Neural crest cell (in vitro differentiated cells): ENCODE measurements at places on chromosomes 3 and 15. TPM values are rescaled to one million over a fixed set of nuclear protein-coding genes. Genes with fewer than 3 reads are reported as not detected.

CHRNA3 gene
- 3.8 and 5.1 TPM in 2 replicates for total RNA-seq

CSPG5 gene
- 21.9 and 23.3 TPM in 2 replicates for total RNA-seq

ADCY5 gene
- total RNA-seq, result 2.2 and 2.8 TPM in 2 replicates

DNA sequence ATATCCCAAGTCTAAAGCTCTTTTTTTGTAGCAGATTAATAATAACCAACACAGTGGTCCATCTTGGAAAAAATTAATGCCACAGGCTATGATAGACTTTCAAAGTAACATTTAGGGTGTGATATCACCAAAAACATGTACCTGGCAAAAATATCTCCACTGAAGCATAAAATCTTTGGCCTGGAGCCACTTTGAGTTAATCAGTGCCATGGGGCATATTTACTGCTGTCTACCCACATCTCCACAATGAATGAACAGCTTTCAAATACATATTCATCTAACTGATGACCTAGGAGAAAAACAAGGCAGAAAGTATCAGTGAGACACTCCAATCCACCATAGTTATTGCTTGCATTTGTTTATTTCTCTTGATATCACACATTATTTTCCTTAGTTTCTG lies 296.0 kb upstream of the MDFIC2 start:
- no peak for DNase-seq

GRCh38 chr15:72859757-72860145 lies 76.2 kb upstream of the ADPGK start:
- DNase-seq, result no peak

DNA sequence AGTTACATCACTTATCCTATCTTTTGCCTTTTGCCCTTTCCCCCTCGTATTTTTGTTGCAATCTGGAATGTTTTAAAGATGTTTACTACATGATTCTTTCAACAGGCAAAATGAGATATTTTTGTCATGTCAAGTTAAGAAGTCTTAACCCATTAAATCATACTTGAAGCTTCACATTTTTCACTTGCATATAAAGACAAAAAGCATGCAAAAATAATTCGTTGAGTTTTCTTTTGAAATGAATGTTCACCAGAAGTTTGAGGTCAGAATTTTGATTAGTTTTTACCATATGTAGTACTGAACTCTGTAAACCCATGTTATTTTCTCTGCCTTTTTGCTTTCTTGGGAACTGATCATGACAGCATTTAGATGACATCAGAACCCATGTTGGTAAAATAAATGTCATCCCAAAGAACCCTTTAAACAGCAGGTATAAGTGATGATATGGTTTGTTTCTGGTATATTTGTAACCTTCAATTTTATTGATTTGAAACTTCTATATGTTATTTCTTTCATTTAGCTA lies 188.5 kb downstream of the GHSR start:
- DNase-seq, result no peak

DNA sequence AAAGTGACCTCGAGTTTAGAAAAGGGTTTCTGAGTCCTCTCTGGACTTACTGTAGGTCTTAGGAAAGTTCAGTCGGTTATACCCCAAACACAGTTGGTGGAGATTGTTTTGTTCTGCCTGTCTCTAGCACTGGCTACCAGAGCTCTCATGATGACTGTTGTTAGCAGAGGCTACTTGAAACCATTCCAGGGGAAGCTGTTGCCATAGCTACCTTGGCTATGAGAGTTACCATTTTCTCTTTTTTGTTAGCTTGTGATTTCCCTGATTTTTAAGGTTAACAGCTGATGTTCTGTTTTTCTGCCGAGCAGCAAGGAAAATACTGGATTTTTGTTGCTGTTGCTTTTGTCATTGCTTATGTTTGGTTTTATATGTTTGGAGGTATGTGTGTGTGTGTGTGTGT lies 26.7 kb downstream of the ABHD2 start:
- DNase-seq, result no peak
